NCI-H1694 treated with DMSO at 0.1 percent for 48 hours (cell line): ENCODE measurements at places on chromosomes 12 and 14.

DNA sequence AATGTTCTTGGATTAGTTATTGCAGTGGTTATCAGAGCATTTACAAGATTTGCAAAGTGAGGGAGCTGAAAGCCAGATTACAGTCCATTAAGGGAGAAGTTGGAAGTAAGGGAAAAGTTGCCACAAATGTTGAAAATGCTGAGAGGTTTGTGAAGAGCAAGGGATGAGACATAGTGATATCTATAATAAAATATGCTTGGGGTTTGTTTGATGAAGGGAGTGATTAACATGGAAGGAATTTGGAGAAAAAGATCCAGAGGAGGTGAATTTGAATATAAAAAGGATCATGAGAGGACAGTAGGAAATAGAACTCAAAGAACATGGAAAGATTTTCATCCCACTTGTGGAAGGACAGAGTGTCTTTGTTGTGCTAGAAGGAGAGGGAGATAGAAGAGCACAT lies 19.3 kb upstream of the CCER1 start:
- no peak for DNase-seq

GRCh38 chr14:53608369-53608768 lies 348.3 kb downstream of the BMP4 start:
- DNase-seq = no peak

DNA sequence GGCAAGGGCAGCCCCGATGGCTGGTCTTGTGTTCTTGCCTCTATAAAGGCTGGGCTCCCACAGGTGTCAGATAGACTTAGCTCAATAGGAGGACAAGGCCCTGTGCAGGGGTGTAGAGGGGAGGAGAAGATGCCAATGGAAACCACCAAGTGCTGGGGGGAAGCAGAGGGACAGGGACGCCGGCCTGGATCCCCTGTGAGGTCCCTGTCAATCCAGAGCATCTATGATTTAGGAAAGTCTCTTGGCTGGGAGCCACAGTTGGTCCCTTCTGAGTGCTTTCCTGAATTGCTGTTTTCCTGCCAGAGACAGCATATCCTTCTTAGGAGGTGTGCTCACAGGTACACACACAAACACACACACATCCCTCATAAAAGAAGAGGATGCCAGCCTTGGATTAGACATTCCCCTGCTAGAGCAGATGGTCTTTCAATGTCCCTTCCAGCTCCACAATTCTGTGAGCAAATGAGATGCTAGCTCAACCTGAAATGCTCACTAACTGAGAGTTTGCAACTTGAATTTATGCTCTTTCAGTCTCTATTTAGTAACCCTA lies 62.7 kb downstream of the TTC7B start:
- no peak for DNase-seq

- DNase-seq = no peak
These were observed 29.1 kb downstream of the CHST11 start for GRCh38 chr12:104485651-104486362.

- DNase-seq = no peak
These were observed 19.6 kb downstream of the ALDH1L2 start for GRCh38 chr12:105064564-105065178.

DNA sequence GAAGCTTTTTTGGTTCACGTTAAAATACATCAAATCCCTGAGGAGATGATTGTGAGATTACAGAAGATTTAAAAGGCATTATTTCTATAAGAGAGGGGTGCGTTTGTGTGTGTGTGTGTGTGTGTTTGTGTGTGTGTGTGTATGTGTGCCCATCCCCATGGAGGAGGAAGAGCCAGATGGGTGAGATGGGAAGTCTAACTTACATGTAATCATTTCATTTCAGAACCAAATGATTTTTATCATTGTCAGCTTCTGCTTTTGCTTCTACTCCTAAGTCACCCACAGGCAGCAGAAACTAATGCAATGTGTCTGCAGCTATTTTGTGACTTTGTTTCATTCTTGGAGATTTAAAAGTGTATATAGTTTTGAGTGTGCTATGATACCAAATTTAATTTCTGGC lies 68.7 kb downstream of the SLC4A8 start:
- DNase-seq = no peak

DNA sequence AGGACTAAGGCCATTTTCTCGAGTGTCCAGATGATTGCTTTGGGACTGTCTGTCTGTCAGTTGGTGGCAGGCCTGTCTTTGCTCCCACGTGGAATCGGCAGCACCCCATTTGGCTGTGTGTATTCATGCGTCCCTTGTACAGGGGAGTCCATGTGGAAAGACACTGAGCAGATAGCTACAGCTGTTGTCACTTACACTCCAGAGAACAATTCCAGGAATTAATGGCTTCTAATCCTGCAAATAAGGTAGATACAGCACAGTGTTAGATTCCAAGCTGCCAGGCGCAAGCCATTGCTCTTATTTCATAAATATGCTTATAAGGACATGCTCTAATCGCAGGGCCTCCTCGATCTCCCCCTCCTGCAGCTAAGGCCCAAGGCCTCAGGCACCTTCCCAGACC lies 208.8 kb downstream of the VRK1 start:
- DNase-seq = peak; percentile 86

GRCh38 chr14:69652942-69653684 lies 41.7 kb downstream of the SUSD6 start:
- DNase-seq = no peak

GRCh38 chr12:113702836-113703235 lies 231.2 kb upstream of the LHX5 start:
- DNase-seq = no peak

GRCh38 chr14:61611880-61612630 lies 83.3 kb upstream of the HIF1A start:
- no peak for DNase-seq

DNA sequence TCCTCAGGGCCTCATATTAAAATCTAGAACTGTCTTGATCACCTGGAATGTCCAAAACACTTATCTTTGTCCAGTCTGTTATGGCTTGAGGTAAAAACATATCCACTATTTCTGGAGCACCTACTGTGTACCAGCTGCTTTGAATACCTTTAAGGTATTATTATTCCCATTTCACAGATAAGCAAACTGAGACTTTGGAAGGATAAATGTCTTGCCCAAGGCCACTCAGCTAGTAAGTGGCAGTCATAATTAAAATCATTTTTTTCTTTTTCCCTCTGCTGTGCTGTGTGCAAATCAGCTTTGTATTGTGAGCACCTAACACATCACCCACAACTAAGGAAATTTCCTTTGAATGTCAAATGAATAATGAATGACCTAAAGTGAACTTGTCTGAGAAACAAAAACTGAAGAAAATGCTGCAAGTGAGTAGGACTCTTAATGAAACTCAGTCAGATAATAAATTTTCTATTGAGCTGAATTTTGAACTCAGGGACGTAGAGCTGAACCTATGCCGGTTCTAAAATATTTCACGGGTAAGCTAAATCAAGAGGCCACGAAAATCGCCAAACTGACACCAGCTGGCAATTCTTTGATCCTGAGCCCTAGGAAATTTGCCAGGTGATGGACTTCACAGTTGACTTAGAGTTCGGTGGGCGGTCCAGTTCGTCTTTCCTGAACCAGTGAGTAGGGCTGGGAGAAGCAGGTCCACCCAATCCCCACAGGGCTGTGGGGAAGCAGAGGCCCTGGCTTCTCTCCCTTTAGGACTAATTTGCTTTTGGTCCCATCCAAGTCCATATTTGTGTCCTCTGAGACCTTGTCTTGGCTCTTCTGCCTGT lies 159.7 kb upstream of the PWP1 start:
- no peak for DNase-seq

- DNase-seq = no peak
These were observed 377.1 kb upstream of the SFSWAP start for GRCh38 chr12:131333621-131334440.
